ENCODE measurements at places on chromosomes 3 and 15. TPM values are rescaled to one million over a fixed set of nuclear protein-coding genes. Genes with fewer than 3 reads are reported as not detected.

CFAP92 gene
- not detected for total RNA-seq

ZNF662 gene
- total RNA-seq = 1.7 TPM

GLCE gene
- 4.4 TPM for total RNA-seq

LRRC2 gene
- not detected for total RNA-seq

FOXL2 gene
- not detected for total RNA-seq

SLC15A2 gene
- total RNA-seq = 8.3 TPM

NCBP2 gene
- 86.4 TPM for total RNA-seq

GASK1A gene
- not detected for total RNA-seq

GRCh38 chr3:12893852-12894251 lies 52.5 kb upstream of the RPL32 start:
- DNase-seq = no peak

DNA sequence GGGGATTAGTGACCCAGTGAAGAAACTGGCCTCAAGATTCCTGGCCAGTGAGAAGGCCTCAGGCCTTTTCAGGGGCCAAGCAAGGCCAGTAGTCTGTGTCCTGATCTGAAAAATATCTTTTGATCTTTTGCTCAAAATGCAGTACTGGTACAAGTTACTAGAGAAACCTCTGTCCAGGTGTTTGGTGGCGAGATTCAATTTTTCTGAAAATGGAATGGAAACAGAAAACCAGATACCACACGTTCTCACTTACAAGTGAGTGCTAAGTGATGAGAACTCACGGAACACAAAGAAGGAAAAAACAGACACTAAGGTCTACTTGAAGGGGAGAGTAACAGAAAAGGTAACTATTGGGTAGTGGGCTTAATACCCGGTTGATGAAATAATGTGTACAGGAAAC lies 463.4 kb downstream of the ZIC1 start:
- no peak for DNase-seq

- DNase-seq = no peak
These were observed 33.0 kb upstream of the LACTB start for GRCh38 chr15:63088533-63089245.

DNA sequence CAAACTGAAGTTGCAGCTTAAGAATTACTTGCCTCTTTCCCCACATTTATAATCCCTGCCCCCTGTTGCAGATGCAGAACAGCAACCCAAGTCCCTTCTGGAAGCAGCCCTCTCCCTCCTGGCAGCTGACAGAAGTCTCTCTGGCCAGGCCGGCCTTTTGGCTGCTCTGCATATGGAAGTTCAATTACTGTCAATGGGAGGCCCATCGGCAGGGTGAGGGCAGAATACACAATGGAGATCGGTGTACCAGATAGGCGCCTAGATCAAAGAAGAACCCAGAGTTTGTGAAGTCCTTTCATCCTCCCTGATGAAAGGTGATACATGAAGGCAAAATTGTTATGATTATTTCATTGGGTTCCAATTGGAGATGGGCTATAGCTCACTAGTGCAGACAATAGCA lies 327.9 kb upstream of the CTNNB1 start:
- no peak for DNase-seq

- DNase-seq = no peak
These were observed 32.6 kb upstream of the SENP5 start for GRCh38 chr3:196835086-196835485.

DNA sequence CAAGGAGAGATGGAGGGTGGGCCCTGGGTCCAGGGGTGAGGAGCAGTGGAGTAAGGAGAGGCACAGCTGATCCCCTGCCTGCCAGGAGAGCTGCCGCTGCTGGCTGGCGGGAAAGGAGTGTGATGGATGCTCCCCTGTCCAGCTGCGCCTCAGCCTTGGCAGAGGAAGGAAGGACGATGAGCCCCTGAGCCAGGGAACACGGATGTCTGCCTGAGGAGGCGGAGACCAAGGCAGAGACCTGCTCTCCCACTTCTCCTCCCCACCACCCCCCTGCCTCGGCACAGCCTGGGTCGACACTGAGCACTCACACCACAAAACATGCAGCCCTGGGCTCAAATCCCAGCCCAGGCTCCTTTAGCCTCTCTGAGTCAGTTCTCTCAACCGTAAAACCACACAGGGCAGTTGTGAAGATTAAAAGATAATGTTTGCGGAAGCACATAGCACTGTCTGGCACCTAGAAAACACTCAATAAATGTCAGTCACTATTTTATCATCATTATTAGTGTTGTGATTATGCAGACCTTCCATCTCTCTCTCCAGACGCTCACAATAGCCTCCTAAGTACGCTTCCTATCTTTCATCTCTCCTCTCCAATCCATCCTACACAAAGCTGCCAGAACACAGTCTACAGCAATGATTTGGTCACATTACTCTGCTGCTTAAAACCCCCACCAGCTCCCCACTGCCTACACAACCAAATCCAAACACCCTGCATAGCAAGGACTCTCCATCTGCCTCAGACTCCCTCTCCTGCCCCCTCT lies 52.2 kb downstream of the SEMA5B start:
- DNase-seq = no peak

DNA sequence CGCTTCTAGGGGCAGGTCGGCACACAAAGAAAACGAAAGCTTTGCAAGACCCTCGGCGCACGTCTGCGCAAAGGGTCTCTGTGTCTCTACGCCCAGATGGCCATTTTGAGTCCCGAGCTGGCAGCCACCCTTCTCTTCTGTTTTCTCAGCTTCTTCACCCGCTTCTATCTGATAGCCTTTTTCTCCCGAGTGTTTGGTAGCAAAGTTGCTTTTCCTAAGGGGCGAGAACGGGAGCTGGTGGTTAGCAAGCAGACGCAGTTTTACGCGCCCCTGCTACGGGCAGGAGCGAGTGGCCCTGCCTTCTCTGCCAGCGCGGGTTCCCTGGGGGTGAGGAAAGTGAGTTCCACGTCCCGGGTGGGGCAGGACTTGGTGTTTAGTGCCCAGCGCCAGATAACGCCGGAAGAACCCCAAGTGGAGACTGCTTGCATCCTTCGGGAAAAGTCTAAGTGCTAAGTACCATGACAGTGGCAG lies 2.9 kb upstream of the MKRN2 start:
- DNase-seq = peak; percentile 13

- DNase-seq = no peak
These were observed 26.5 kb downstream of the TM4SF18 start for GRCh38 chr3:149306751-149307434.

DNA sequence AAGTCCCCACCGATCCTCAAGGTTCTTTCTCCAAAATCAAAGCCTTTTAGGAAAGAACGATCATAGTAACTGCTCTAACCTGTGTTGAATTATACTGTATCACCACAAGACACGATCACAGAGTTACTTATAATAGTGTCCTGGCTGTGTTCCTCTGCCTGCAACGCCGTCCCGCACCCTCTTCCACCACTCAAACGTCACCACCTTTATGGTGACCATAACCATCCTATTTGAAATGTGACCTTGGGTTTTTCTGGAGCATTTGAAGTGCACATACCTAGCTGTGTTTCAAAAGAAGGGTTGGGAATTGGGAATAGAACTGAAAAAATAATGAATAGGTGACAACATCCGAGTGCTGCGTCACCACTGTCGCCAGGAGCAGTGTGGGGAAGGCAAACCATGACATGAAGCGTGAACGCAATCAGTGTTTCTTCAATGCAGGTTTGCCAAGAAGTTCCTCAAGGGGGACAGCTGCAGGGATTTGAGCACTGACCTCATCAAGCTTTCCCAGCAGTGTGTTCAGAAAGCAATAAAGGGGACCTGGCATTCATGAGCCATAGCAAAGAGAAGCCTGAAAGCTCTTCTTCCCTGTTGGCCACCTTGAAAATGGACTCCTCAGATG lies 769 bp upstream of the SELENOS start:
- DNase-seq = no peak

GRCh38 chr15:70722266-70723121 lies 40.9 kb downstream of the UACA start:
- DNase-seq = no peak

DNA sequence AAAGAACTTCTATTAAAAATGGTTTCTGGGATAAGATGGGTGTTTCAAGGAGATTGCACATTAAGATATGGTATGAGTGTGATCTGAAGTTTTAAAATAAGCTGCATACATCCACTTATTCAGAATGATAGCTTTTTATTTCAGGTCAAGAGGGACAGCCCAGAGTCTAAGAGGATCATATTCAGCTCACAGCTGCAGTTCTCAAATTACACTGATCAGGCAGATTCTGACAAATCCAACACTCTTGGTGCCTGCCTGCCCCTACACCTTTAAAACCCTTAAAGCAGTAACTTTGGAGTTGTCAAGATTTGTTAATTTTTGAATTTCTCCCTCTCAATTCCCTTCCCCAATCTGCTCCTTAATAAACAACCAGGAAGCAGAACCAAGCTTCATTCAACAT lies 9.1 kb upstream of the TMEM87A start:
- no peak for DNase-seq

- no peak for DNase-seq
These were observed 19.9 kb downstream of the LOXL1 start for GRCh38 chr15:73946046-73946721.

- DNase-seq = no peak
These were observed 227.2 kb upstream of the GPR149 start for GRCh38 chr3:154657218-154657617.
